ENCODE measurements at places on chromosomes 13 and 19. TPM values are rescaled to one million over a fixed set of nuclear protein-coding genes. Genes with fewer than 3 reads are reported as not detected.

Gene ADM5
- total RNA-seq: 0.72 TPM

Gene PSPN
- 1.1 TPM for total RNA-seq

Gene MUC16
- total RNA-seq: under 0.01 TPM

Gene GPR12
- not detected for total RNA-seq

Gene ETV2
- not detected for total RNA-seq

Gene FGF21
- not detected for total RNA-seq

Gene SOX1
- not detected for total RNA-seq

Gene RAVER1
- 7.7 TPM for total RNA-seq

Gene ARL11
- 0.24 TPM for total RNA-seq

Gene IFNL1
- not detected for total RNA-seq

Gene PDE4C
- total RNA-seq: 0.43 TPM

Gene KDELR1
- total RNA-seq: 46.5 TPM

Gene SIGLEC9
- not detected for total RNA-seq

Gene PNMA8B
- total RNA-seq: not detected

Gene C19orf33
- total RNA-seq: 263 TPM

Gene RFX1
- total RNA-seq: 1.2 TPM

Gene KIR2DL4
- not detected for total RNA-seq

Gene PLA2G4C
- total RNA-seq: 9.6 TPM

Gene WDFY2
- 11.5 TPM for total RNA-seq

Gene APC2
- total RNA-seq: 0.21 TPM

Gene SYNGR4
- not detected for total RNA-seq

Gene MBOAT7
- 19.2 TPM for total RNA-seq

Gene MAB21L1
- total RNA-seq: under 0.01 TPM

Gene PCDH17
- total RNA-seq: not detected

Gene CERS1
- 0.72 TPM for total RNA-seq

Gene DACH1
- total RNA-seq: not detected

Gene ZNF222
- total RNA-seq: 3.4 TPM

Gene PPM1N
- total RNA-seq: 0.64 TPM

Gene KLK12
- not detected for total RNA-seq

Gene FCHO1
- total RNA-seq: 4.7 TPM

Gene GJA3
- total RNA-seq: 0.21 TPM

Gene MATK
- total RNA-seq: not detected

Gene OR7C1
- under 0.01 TPM for total RNA-seq

Gene UNC13A
- total RNA-seq: under 0.01 TPM

Gene CLEC11A
- not detected for total RNA-seq

All from tracheal epithelial cell (primary cell).